Naive thymus-derived CD4-positive, alpha-beta T cell (primary cell): ENCODE measurements at places on chromosomes 13 and 19.

GRCh38 chr13:24986826-24987225 lies 109.1 kb upstream of the PABPC3 start:
- no peak for DNase-seq

- DNase-seq, result no peak
Measured at GRCh38 chr13:61294467-61295191, 121.0 kb downstream of the PCDH20 start.

DNA sequence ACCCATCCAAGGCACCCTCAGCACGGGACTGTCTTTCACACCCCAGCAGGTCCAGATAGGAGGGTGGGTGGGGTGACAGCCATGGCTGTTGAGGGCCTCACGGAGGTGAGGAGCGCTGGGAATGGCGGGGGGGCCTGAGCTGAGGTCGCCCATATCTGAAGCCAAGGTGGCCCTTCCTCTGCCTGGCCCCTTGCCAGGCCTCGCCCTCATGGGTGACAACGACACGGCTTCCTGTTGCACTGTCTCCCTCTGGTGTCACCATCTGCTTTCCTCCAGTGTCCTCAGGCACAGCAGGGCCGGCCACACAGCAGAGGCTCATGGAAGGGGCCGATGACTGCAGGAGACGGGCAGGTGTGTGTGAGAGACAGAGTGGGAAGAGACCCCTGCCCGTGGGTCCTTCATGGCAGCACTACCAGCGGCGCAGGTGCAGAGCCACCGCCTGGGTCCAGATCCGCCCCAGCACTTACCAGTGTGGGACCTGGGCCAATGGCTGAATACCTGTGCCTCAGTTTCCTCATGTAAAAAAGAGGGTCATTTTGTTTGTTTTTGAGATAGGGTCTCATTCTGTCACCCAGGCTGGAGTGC lies 8.1 kb upstream of the NKPD1 start:
- no peak for DNase-seq

DNA sequence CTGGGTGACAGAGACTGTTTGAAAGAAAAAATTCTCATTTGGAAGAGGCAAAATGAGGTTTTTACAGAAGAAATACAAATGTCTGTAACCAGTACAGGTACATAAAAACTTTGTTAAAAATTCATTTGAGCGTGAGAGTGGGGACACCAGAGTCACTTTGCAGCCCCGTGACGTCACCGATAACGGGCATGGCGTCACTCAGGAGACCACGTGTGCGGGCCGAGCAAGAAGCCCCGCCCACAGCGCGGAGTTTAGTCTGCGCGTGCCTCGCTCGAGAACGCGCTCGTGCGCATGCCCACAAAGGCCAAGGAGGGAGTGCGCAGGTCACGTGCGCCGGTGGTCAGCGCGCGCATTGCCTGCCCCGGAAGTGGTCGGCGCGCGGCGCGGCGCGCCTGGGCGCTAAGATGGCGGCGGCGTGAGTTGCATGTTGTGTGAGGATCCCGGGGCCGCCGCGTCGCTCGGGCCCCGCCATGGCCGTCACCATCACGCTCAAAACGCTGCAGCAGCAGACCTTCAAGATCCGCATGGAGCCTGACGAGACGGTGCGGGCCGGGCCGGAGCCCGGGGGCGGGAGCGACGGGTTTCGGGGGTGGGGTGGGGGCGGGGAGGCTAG lies at the start of gene RAD23A:
Gene RAD23A (plus strand): TSS at position 384 of the 613 bp plus-strand sequence. CDS start 87 bp downstream, at position 471.
- peak; percentile 97 for DNase-seq

DNA sequence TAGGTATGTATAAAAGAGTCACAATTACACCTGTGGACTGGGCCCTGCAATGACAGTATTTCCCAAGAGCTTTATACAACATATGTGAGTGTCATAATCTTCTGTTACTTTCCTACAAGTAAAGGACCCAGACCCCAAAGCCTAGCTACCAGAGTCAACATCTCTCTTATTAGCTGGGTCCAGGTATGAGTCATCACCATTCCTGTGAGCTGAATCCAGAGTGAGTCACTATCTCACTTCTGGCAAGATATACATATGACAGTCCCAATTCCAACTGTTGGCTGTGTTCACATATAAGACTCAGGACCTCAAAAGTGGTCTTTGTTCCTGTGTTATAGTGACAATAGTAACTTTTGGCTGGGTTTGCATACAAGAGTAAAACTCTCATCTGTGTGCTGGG lies 46.7 kb downstream of the ZNF729 start:
- no peak for DNase-seq

- DNase-seq, result peak; percentile 66
Measured at GRCh38 chr19:42176990-42177685, 40.3 kb downstream of the DEDD2 start.

GRCh38 chr13:33233547-33233946 lies 52.0 kb downstream of the STARD13 start:
- DNase-seq, result no peak

GRCh38 chr13:59780058-59780457 lies 383.7 kb downstream of the DIAPH3 start:
- DNase-seq, result no peak

- DNase-seq, result no peak
Measured at GRCh38 chr13:20616059-20616797, 49.3 kb downstream of the IFT88 start.

- no peak for DNase-seq
Measured at GRCh38 chr19:46392837-46393236, 20.5 kb downstream of the CCDC8 start.

DNA sequence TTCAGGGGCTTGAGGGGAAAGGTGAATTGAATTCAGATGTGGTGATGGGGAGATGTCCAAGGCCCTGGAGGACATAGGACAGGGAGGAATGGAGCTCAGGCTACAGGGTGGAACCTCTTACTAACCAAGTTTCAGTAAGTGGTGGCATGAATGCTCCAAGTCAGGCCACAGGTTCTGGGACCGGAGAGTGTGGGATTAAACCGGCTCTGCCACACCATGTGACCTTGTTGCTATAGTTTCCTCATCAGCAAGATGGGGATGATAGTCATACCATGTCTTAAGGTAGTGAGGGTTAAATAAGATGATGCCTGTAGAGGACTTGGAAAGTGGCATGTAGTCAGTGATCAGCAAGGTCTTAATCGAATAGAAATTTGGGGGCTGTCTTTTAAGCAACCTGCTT lies 16.3 kb downstream of the GPR183 start:
- no peak for DNase-seq

GRCh38 chr13:113151745-113152690 lies 6.4 kb upstream of the PROZ start:
- no peak for DNase-seq

DNA sequence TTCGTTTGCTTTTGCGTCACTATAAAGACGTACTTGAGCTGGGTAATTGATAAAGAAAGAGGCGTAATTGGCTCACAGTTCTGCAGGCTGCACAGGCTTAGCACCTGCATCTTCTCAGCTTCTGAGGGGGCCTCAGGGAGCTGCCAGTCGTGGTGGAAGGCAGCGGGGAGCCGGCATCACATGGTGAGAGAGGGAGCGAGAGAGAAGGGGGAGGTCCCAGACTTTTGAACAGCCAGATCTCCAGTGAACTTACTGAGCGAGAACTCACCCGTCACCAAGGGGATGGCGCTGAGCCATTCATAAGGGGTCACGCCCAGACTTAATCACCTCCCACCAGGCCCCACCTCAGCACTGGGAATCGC lies 58.7 kb upstream of the F7 start:
- DNase-seq, result no peak

- DNase-seq, result no peak
Measured at GRCh38 chr19:46131485-46132143, 7.1 kb upstream of the IGFL3 start.

DNA sequence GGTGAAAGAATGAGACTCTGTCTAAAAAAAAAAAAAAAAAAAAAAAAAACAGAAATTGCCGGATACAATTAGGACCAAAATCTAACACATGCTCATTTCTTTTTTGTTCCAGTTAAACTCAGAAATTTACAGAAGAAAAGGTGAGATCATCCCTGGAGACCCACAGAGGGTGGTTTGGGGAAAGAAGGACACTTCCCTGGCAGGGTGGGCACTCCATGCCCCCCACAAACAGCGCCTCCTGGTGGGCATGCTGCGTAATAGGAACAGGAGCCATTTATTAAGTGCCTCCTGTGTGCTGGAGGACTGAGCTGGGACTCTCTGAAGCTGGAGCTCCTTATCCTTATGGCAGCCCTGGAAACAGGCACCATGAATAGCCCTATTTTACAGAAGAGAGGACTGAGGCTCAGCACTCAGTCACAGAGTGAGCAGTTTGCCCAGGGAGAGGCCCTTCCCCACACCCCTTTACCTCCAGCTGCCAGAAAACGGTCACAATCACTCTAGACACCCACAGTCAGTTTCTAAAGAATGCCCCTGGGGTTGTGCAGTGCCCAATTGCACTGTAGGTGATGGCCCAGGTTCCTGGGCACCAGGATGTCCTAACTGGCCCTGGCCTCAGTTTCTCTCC lies 10.1 kb downstream of the C19orf38 start:
- no peak for DNase-seq

- DNase-seq, result no peak
Measured at GRCh38 chr19:48630296-48631063, 6.7 kb downstream of the DBP start.

DNA sequence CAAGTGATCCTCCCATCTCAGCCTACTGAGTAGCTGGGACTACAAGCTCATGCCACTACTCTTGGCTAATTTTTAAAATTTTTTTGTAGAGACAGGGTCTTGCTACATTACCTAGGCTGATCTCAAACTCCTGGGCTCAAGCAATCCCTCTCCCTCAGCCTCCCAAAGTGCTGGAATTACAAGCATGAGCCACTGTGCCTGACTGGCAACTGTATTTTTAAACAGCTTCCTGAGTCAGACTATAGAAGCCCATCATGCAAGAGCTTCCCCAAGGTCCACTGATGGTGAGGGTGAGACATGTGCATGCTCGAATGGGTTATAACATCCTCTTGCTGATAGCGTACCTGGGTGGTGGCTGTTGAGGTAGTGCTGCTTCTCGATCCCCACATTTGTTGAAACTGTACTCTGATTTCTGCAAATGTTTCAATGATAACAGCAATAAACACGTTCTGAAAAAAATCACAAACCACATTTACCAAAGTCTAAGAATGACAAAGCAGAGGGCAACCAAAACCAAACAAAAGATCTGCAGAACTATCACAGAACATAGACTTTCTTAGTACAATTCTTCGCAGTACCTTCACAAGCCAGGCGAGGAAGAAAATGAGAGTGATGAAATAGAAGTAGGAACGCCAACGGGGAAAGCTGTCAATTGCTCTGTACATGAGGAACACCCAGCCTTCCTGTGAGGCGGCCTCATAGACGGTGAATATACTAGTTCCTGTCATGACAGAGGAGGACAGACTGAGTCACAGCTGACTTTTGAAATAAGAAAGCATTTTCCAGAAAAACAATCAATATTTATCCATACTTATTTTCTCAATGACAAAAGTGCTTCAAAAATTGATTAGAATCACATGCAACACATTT lies 124.4 kb downstream of the NALCN start:
- DNase-seq, result no peak

GRCh38 chr13:107422421-107422820 lies 792.9 kb downstream of the LIG4 start:
- peak; percentile 10 for DNase-seq

- no peak for DNase-seq
Measured at GRCh38 chr19:3278749-3279148, 54.3 kb downstream of the CELF5 start.

- DNase-seq, result peak; percentile 59
Measured at GRCh38 chr19:53977429-53977990, 13.9 kb upstream of the CACNG6 start.

GRCh38 chr19:30546332-30546731 lies 174.1 kb downstream of the ZNF536 start:
- no peak for DNase-seq

DNA sequence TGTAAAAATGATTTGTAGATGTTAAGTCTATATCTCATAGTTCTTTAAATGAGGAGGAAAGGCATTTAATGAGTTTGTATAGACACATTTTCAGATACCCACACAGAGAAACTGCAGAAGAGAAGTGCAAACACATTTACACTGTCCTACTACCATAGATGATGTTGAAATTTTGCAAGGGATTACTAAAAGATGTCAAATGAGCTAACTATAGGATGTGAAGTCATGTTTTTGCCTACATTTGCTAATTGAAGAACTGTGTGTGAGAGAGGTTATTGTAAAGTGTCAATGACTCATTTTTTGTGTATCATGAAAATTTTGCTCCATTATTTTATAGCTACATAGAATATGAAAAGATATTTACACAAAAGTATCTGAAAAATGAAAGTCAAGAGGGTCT lies 178.9 kb downstream of the ITGBL1 start:
- DNase-seq, result no peak

DNA sequence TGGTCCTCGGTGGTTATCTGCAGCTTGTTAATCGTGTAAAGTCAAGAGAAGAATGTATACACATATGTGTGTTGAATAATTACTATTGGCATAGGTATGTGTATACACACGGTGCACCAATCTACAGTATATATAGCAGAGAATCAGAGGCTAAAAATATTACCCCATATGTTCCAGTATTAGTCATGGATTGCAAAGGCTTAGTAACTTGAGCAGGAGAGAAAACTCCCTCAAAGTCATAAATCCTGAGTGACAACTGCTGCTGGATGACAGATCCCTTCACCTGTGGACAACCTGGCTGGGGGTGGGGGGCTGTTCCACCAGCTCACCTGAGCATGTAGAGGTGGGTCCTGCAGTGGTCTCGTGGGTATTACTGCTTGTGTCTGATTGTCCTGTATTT lies 185.0 kb downstream of the ZNF536 start:
- DNase-seq, result no peak

- DNase-seq, result no peak
Measured at GRCh38 chr13:30145709-30146367, 161.5 kb downstream of the KATNAL1 start.

DNA sequence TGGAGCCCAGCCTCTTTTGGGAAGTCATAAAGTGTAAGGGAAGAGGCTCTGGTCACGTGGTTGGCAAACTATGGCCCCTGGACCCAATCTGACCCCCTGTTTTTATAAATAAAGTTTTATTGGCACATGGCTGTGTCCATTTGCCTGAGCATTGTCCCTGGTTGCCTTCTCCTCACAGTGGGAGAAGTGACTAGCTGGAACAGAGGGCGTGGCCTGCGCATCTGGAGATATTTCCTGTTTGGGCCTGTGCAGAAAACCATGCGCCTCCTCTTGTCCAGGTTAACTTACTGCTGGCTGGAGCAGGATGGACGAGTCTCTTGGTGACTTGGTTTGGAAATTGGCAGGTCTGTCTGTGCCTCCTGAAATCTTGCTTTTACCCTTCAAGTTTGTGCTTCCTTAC lies 48.3 kb downstream of the KDM4B start:
- no peak for DNase-seq

GRCh38 chr19:5895409-5895808 lies 8.2 kb downstream of the NDUFA11 start:
- DNase-seq, result no peak

DNA sequence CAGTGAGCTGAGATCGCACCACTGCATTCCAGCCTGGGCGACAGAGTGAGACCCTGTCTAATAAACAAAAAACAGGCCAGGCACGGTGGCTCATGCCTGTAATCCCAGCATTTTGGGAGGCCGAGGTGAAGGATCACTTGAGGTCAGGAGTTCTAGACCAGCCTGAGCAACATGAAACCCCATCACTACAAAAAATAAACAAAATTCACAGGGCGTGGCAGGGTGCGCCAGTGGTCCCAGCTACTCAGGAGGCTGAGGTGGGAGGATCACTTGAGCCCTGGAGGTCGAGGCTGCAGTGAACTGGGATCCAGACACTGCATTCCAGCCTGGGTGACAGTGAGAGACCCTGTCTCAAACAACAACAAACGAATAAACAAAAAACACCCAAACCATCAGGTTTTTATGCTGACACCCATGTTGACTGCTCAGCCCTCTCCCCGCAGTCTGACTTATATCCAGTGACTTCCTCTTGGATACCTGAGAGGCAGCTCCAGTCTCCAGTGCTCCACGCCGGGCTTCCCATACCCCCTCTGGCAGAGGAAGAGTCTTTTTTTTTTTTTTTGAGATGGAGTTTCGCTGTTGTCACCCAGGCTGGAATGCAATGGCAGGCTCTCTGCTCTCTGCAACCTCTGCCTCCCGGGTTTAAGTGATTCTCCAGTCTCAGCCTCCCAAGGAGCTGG lies 17.7 kb downstream of the WTIP start:
- DNase-seq, result no peak
